Stimulated activated CD4-positive, alpha-beta T cell treated with anti-CD3 and anti-CD28 coated beads, Interleukin-1b, Interleukin-23, amount 100 ng/mL, for 4 hours (primary cell): ENCODE measurements at places on chromosomes 12 and 14.
A peak's percentile ranks its signal among the peaks of the same experiment; 100 is the strongest.

GRCh38 chr14:95699412-95699811 is 13.2 kb downstream of the TCL1B start:
- DNase-seq: no peak

GRCh38 chr14:24368212-24368561 is 203 bp downstream of the NFATC4 start:
- DNase-seq: no peak

DNA sequence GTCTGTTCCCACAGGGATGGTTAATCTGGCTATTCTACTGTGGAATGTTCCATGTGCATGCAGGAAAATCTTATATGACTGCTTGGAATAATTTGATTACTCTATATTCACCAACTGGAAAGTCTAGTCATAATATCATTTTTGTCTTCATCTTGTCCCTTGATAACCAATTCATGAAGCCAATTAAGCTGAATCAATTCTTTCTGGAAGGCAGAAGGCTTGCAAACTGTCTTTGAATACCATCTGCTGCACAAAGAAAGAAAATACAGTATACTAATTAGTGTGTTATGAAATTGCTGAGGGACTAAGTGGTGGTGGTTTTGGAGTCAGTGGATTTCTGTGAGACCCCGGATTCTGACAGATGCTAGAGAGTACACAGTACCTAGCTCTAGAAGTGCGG is 546.5 kb upstream of the MIS18BP1 start:
- DNase-seq: no peak

GRCh38 chr12:120656008-120656407 is 15.6 kb downstream of the CABP1 start:
- no peak for DNase-seq

- DNase-seq: peak; percentile 2
Observed at GRCh38 chr14:99819514-99819913, 26.3 kb downstream of the EML1 start.

DNA sequence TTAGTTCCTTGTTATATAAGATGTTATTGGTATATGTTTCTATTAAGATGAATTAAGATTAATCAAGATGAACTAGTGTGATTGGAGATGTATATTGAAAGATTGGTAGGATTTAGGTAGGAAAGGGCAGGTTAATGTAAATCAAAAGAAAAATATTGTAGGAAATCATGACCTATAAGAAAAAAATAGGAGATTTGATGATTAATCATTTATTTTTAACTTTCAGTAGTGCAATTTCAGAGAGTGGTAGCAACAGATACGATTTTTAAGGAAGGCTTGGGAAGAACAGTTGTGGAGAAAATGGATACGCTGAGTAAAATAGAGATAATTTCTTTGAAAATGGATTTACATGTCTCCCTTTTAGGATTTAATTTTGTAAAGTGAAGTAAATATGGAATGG is 73.7 kb downstream of the MON2 start:
- no peak for DNase-seq

DNA sequence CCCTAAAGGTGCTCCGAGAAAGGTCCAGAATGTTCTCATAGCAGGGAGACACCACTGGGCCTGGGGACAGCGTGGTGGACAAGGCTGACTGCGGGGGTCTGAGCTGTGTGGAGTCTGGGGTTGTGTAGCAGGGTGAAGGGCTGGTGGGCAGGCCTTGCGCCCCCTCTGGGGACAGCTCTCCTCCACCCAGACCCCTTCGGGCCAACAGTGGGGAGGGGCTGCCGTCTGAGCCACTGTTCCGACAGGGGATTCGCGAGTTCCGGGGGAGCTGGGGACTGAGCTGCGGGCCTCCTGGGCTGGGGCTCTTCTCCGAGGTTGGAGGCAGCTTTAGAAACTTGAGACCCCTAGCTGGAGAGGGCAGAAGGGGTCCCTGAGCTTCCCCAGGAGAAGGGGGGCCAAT is 32.1 kb downstream of the NCKAP5L start:
- DNase-seq: no peak

DNA sequence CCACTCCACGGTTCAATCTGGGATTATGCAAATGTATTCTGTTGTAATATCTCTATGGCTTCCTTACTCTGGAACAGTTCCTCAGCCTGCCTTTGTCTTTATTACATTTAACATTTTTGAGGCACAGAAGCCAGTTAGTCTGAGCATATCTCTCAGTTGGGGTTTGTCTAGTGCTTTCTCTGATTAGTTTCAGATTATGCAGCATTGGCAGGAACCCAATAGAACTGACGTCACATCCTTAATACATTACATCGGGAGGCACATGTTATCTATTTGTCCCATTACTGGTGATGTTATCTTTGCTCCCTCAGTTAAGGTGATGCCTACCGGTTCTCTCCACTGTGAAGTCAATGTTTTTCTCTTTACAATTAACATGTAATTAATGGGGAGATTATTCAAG is 62.4 kb downstream of the PPM1A start:
- no peak for DNase-seq

DNA sequence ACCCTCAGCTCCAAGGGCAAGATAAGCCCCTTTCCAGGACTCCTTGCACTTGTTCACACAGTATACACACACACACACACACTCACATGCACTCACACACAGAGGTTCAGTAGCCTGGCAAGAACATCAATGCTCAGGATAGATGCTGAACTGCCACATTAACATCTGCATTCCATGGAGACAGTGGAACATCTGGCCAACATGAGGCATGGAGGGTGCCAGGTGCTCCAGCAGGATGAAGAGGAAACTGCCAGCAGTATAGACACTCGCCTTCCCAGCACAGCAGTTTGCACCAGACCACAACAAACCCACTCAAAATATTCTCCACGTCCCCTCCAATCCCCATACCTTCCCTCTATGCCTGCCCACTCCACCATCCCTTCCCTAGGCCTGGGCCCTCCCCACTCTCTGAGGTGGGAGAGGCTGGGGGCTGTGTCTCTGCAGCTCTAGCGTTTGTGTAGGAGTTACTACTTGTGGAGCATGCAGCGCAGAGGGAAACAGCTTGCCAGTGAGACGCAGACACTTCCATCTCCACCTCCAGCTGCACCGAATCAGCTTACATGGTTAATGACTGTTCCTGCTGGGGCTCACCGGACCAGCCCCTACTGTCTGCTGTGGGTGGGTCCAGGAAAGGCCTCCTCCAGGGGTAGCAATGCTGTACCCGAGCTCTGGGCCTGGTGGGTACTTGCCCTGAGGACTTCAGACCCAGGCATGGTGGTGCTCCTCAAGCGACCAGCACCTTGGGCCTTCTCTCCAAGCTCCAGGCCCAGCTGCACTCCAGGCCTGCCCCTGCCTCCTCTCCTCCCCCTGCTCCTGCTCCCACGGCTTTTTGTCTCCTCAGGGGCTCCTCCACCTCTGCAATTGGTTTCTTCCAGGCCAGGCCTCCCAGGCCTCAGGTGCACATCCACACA is 18.6 kb upstream of the PLEKHG3 start:
- DNase-seq: no peak

DNA sequence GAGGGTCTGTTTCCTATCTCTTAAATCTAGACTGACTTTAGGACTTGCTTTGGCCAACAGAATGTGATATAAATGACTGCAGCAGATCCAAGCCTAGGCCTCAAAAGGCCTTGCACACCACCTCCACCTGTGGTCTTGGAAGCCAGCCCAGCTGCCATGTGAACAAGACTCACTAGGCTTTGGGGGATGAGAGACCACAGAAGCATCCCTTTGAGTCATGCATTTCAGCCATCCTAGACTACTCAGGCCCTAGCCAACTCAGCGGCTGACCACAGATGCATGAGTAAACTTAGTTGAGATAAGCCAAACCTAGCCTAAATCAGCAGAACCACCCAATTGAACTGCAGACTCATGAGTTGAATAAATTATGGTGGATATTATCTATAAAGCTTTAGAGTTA is 87.7 kb downstream of the KCNH5 start:
- no peak for DNase-seq
